ENCODE measurements at places on chromosomes 11 and 22. TPM values are rescaled to one million over a fixed set of nuclear protein-coding genes. Genes with fewer than 3 reads are reported as not detected.

Gene MAP6
- 0.32 TPM for polyA plus RNA-seq

Gene MYOD1
- not detected for polyA plus RNA-seq

- H3K4me1 ChIP-seq, result no peaks in the 10 kb centered on the region
- H3K27me3 ChIP-seq, result no peaks in the 10 kb centered on the region
- no peak for DNase-seq
- H3K4me3 ChIP-seq, result no peak overlapping the region
Measured at GRCh38 chr11:87740968-87741367, 434.3 kb downstream of the RAB38 start.

Gene PNPLA5
- polyA plus RNA-seq, result not detected

- DNase-seq, result peak; percentile 58
- H3K4me1 ChIP-seq, result peaks cover 8% of the 10 kb centered on the region
- H3K27me3 ChIP-seq, result no peaks in the 10 kb centered on the region
- no peak overlapping the region for H3K27ac ChIP-seq
- no peak overlapping the region for H3K4me3 ChIP-seq
Measured at GRCh38 chr22:21712751-21713427, 22.7 kb downstream of the YPEL1 start.

DNA sequence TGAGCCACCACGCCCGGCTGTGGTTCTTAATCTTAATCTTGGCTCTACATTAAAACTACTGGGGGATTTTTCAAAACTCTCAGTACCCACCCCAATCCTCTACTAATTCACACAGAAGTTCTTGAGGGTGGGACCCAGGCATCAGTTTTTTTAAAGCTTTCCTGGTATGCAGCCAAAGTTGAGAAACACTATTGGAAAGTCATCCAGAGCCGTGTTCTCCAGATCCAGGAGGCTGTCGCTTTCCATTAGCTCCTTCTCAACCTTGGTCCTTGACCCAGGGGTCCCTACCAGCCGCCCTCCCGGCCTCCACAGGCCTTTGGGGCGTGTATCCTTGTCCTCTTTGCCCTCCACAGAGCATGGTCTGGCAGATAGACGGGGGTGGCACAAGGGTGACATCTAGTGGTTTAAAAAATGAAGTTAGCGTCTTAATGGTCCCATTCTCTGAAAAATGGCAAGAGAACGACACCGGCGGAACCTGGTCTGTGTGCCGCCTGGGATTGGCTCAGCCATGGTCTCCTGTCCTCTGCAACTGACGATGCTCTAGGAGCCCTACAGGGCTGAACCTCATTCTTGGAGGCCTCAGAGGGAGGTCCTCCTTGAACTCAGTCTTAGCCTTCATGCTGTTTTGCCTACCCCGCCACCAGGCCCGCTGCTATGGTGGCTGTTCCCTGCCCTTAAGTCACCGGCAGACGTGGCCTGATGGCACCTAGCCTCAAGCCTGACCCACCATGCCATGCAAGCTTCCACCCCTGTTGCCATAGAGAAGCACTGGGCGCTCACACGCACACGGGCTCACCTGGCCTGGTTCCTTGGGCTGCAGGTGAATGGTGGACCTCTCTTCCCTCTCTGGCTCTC lies 152.0 kb upstream of the SYN3 start:
- H3K27ac ChIP-seq, result peak overlapping the region; percentile 56
- no peaks in the 10 kb centered on the region for H3K27me3 ChIP-seq
- DNase-seq, result peak; percentile 55
- H3K4me3 ChIP-seq, result peak overlapping the region; percentile 50
- H3K36me3 ChIP-seq, result peaks cover 13% of the 10 kb centered on the region
- H3K4me1 ChIP-seq, result peaks cover 41% of the 10 kb centered on the region

DNA sequence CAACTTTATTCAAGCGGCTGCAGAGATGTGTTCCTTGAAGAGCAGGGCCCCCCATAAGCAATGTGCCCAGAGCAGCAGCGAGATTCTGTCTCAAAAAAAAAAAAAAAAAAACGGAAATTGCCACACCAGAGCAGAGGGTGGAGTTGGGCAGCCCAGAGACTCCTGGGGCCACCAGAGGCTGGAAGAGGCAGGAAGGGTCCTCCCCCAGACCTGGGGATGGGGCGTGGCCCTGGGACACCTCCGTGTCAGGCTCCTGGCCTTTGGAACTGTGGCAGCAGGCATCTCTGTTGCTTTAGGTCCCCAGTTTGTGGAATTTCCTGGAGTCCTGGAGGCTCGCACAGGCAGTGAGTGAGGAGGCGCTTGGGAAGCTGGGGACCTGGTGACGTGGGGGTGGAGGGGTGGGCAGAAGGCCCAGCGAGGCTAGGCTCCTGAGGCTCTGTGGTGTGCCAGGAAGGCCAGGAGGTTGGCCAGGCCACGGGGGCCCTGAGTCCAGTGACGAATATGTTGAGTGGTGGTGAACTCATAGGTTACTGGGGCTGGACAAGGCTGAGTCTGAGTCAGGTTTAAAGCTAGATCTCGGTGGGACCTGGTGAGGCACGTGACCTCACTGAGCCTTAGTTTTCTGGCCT lies 735.6 kb downstream of the BRD1 start:
- no peak for DNase-seq
- H3K36me3 ChIP-seq, result no peaks in the 10 kb centered on the region
- H3K27me3 ChIP-seq, result no peaks in the 10 kb centered on the region

Gene AASDHPPT
- polyA plus RNA-seq, result 55.5 TPM

DNA sequence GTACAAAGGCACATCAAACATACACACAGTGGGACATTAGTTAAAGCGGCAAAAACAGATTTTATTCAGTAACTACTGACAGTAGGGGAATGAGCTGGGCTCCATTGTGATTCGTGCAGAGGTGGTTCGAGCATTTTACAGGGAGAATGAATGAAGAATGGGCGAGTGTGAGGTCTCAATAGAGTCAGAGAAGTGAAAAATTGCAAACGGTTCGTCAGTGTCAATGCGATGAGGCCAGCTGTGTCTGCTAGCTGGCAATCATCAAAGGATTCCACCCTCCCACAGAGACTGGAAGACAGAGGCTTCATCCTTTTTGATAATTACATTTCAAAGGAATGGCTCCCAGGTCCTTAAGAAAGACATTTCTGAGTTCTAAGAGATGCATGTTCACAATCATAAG lies 17.4 kb downstream of the OR4D9 start:
- H3K4me1 ChIP-seq, result no peaks in the 10 kb centered on the region
- H3K4me3 ChIP-seq, result no peak overlapping the region

DNA sequence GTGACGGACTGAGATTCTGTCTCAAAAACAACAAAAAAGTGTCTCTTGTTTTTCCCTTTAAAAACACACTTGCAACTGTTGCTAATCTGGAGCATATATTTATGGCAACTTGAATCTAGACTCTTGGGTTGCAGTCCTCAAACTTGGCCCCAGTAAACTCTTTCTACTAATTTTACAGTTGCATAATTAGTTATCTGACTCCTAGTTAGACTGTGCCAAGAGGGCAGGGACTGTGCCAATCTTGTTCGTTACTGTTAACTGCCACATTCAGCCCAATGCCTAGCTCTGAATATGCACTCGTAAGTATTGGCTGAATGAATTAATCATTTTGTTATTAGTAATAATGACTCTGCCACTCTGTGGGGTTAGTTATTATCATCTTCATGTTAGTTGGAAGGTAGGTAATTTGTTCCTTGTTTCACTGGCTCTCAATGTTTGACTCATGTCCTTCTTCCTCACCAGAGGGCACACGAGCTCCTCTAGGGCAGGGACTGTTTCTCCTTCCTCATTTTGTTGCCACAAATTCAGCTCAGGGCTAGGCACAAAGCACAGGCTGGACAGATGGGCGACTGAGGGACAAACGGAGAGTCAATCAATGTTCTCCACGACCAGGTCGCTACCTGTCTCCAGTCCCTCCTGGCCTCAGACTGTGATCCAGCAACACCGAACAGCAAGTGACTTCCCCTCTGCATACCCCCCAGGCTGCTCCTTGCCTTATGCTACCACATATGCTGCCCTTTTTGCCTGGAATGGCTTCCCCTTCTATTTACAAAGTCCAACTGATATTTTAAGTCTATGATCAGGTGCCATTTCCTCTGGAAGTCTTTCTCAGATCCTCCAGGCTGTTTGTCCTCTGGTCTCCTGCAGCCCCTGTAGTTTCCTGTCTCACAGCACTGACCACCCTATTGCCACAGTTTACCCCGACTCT lies 9.0 kb downstream of the CLPB start:
- H3K27me3 ChIP-seq, result no peaks in the 10 kb centered on the region
- H3K4me3 ChIP-seq, result no peak overlapping the region
- no peak overlapping the region for H3K27ac ChIP-seq

Gene RASL10A
- polyA plus RNA-seq, result not detected

- H3K36me3 ChIP-seq, result no peaks in the 10 kb centered on the region
- no peak for DNase-seq
- peaks cover 7% of the 10 kb centered on the region for H3K4me1 ChIP-seq
- H3K27ac ChIP-seq, result no peak overlapping the region
Measured at GRCh38 chr11:46890665-46891064, 27.7 kb downstream of the LRP4 start.

Gene ZNF202
- polyA plus RNA-seq, result 11.7 TPM

DNA sequence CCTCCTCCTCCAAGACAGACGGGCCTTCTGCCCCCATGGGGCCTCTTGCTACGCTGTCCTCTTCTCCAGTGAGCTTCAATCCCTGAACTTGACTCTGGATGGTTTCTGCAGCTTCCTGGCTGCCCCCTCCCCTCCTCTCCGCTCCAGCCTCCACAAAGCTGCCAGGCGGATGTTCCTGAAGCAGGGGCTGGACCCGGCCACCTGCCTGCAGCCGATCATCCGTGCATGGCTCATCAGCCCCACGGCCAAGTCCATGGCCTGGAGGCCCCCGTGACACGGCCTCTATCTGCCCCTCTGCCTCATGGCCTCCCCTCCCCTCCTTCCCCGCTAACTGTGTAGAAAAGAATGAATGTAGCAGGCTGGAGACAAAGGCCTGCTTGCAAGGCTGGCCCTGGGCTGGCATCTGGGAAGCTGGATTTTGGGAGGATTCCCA lies 6.8 kb upstream of the SUN2 start:
- no peak overlapping the region for H3K27ac ChIP-seq
- no peaks in the 10 kb centered on the region for H3K36me3 ChIP-seq
- no peak overlapping the region for H3K4me3 ChIP-seq
- H3K27me3 ChIP-seq, result no peaks in the 10 kb centered on the region

DNA sequence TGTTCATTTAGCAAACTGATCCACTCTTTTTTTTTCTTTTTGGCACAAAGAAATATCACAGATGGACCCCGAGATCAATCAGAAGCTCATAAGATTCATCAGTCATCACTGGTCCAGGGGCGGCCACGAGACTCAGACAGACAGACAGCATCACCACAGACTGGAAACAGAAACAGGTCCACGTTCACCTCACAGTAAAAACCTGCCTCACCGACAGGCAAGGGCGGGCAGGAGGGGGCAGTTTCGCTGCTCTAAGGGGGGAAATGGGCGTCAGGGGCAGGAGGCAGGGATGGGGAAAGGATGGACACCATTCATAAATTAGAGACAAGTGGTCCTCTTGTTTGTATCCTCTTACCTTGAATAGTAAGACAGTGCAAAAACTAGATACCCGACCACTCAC lies 16.5 kb downstream of the CHST1 start:
- no peak for DNase-seq
- peaks cover 29% of the 10 kb centered on the region for H3K27me3 ChIP-seq

DNA sequence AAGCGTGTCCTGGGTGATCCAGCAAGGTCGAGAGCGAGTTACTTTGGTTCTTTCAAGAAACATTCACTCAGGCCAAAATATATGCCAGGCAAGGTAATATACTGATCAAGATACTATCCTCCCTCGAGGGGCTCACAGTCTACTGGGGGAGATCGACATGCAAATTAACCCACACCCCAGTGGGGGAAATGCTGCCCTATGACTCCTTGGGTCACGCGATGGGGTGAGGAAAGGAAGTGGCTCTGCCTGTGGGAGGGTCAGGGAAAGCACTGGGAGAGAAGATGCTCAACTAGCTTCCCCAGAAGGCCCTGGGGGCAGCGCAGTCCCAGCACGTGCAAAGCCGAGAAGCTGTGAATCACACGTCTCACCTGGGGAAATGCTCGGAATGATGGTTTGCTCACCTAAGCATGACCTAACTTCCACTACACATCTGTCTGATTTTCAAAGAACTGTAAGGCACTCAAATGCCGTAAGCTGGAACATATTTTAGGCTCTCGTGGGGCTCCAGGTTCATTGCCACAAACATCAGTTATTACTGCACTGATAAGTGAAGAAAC lies 130.7 kb downstream of the RCN1 start:
- H3K27me3 ChIP-seq, result peaks cover 12% of the 10 kb centered on the region
- no peak overlapping the region for H3K4me3 ChIP-seq
- no peak for DNase-seq
- no peak overlapping the region for H3K27ac ChIP-seq
- no peaks in the 10 kb centered on the region for H3K4me1 ChIP-seq
- H3K36me3 ChIP-seq, result no peaks in the 10 kb centered on the region

Measured in naive B cell (primary cell).